ENCODE measurements at places on chromosomes 3 and 15.
A peak's percentile ranks its signal among the peaks of the same experiment; 100 is the strongest.

DNA sequence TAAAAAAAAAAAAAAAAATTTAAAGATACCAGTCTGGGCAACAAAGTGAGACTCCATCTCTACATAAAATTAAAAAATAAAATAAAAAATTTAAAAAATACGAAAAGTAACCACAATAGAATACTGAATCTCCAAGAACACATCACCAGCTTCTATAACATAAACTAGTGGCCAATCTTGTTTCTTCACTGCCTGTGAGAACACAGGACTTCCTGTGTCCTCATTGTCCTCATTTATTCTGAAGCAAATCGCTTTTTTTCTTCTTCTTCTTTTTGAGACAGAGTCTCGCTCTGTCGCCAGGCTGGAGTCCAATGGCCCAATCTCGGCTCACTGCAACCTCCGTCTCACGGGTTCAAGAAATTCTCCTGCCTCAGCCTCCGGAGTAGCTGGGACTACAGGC lies 28.6 kb upstream of the RAB7A start:
- DNase-seq, result no peak

DNA sequence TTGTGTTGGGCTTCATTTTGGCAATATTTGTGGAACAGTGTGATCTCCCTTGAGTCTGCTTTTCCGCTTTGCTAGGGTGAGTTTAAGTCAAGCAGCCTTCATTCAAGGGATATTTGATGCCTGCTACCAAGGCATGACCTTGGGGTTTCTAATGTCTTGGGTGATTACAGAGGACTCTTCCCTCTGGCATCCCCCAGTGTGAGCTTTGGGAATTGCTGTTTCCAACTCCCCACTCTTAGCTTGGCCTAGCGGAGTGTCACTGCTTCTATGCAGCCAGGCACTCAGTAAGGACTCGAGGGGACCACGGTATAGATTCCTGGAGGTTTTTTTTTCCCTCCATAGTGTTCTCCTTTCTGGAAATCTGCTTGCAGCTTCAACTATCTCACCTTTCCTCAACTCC lies 21.1 kb downstream of the GCNT3 start:
- no peak for DNase-seq

DNA sequence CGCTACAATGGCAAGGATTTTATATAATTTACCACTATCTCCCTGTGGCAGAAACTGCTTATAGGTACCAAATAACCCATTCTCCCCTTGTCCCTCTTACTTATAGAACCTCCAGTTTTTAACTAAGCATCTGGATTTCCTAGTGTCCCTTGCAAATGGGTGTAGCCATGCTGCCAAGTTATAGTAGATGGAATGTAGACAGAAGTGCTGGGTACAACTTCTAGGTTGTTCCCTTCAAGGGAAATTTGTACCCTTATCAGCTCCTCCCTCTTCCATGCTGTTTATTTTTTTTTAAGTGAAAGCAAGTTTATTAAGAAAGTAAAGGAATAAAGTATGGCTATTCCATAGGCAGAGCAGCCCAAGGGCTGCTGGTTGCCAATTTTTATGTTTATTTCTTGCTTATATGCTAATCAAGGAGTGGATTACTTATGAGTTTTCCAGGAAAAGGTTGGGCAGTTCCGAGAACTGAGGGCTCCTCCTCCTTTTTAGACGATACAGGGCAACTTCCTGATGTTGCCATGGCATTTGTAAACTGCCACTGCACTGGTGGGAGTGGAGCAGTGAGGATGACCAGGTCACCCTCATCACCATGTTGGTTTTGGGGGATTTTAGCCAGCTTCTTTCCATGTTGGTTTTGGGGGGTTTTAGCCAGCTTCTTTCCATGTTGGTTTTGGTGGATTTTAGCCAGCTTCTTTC lies 40.1 kb upstream of the TM4SF19 start:
- no peak for DNase-seq

DNA sequence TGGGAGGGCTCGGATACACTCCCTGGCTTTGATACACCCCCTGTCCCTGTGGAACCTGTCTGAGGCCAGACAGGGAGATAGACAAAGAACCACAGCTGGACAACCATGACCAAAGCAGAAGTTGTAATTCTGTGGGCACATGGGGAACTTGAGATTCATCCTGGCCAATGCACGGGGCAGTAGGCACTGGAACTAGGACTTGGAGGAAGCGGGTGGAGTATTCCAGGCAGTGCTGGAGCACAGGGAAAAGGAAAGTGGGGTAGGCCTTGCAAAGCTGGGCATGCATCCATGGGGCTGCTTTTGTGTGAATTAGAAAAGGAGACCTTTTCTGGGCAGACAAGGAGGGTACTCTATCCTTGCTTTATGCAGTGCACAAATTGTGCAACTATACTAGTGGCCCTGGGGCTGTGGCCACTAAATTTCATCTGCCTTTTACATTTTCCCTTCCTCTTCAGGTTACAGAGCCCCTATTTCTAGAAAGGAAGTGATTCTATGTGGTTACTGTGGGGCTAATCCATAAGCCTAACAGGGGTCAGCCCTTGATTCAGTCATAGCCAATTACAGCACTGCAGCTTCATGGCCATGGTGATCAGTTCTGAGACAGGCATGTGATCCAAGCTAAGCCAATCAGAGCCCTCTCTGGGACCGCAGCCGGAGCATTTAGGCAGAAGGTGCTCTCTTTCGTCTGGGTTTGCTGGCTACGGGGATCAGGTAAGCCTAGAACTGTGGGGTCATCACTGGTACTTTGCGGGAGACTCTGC lies 21.0 kb downstream of the CRABP1 start:
- no peak for DNase-seq

GRCh38 chr3:64445109-64445943 lies 220.1 kb upstream of the PRICKLE2 start:
- no peak for DNase-seq

DNA sequence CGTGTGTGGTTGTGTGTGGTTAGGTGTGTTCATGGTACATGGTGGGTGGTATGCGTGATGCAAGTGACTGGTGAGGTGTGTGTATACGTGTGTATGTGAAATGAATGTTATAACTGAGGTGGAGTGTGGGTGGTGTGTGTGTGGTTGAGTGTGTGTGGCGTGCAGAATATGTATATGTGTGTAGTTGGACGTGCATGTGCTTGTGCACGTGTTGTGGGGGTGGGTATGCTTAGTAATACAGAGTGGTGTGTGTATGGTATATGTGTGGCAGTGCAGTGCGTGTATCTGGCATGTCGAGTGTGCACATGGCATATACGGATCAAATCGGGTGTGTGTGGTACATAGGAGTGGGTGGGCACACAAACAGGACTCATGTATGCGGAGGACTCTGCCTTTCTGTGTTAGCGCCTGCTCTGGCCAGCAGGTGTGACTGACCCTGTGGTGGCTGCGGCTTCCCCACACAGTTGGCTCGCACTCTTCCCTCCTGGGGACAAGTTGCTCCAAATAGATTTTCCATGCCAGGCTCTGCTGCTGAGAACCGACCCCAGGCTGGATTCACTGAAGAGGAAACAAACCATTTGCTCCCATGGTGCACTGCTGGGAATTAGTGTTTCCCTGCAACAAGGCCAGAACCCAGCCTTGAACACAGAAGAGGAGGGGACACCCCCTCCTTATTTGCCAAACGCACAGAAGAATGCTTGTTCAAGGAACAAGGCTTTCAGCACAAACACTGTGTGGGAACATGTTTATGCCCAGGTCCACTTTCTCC lies 1.2 kb upstream of the C3orf70 start:
- DNase-seq, result no peak

- no peak for DNase-seq
Measured at GRCh38 chr3:138726946-138727730, 107.6 kb downstream of the PIK3CB start.

GRCh38 chr3:8987226-8987625 lies 24.0 kb upstream of the RAD18 start:
- DNase-seq, result no peak

- DNase-seq, result no peak
Measured at GRCh38 chr3:119376758-119377157, 82.6 kb downstream of the ARHGAP31 start.

DNA sequence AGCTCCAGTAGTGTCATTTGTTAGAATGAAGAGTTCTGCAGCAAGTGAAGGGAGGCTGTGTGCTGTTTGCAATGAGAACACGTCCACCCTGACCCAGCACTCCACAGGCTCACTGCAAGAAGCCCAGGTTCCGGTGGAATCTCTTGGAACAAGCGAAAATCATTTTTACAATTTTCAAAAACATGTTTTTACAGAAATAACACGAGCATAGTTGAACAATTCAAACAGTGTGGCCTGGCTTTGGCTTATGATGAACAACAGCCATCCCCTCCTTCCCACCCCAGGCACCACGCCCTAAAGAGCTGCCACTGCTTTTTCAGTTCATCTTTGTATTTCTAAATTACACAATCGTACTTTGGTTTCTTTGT lies 59.5 kb upstream of the KY start:
- no peak for DNase-seq

- DNase-seq, result no peak
Measured at GRCh38 chr3:188392076-188392475, 238.1 kb downstream of the LPP start.

DNA sequence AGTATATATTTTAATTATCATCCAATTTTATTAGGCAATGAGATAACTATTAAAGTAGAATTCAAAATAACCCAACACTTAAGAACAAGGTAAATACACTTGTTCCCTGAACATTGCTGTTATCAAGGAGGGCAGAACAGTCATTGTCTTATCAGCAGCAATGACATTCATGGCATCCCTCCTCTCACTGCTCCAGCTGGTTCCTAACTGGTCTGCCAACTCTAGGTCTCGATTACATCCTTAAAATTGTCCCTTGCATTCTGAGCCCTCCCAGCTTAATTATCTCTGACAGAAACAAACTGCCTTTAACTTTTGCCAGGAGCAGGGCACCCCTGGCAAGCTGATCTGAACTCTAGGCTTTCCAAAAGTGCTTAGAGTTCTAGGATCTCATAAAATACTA lies 14.0 kb upstream of the DYNC1LI1 start:
- DNase-seq, result no peak

DNA sequence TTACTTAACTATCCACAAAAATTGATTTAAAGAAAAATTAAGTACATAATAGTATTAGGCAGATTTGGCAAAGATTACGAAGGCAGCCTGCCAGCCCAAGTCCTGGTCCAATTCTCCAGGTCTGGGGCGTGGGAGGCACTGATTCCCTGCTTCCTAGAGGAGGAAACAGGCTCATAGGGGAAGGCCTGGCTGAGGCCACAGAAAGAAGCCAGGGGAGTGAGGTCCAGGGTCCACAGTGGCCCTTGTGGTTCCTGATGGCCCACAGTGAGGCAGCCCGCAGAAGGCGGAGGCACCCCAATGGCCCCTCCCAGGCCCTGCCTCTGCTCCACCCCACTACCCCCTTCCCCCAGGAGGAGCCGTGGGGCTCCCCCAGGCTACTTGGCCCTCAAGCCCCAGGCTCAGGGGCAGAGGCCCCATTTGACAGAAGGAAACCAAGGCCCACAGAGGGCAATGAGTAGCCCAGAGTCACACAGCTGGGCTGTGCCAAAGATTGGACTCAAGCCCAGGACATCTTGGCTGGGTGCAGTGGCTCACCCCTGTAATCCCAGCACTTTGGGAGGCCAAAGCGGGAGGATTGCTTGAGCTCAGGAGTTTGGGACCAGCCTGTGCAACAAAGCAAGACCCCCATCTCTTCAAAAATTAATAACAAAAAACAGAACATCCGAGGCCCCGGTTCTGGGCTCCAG lies 21.0 kb downstream of the H1-8 start:
- DNase-seq, result no peak

- DNase-seq, result no peak
Measured at GRCh38 chr3:10093678-10094077, 14.4 kb downstream of the FANCD2OS start.

- DNase-seq, result no peak
Measured at GRCh38 chr3:58858126-58858525, 191.6 kb upstream of the FAM3D start.

GRCh38 chr15:30670056-30670455 lies 44.1 kb downstream of the ARHGAP11B start:
- DNase-seq, result no peak

- DNase-seq, result no peak
Measured at GRCh38 chr15:43985976-43986680, 159.3 kb downstream of the WDR76 start.

DNA sequence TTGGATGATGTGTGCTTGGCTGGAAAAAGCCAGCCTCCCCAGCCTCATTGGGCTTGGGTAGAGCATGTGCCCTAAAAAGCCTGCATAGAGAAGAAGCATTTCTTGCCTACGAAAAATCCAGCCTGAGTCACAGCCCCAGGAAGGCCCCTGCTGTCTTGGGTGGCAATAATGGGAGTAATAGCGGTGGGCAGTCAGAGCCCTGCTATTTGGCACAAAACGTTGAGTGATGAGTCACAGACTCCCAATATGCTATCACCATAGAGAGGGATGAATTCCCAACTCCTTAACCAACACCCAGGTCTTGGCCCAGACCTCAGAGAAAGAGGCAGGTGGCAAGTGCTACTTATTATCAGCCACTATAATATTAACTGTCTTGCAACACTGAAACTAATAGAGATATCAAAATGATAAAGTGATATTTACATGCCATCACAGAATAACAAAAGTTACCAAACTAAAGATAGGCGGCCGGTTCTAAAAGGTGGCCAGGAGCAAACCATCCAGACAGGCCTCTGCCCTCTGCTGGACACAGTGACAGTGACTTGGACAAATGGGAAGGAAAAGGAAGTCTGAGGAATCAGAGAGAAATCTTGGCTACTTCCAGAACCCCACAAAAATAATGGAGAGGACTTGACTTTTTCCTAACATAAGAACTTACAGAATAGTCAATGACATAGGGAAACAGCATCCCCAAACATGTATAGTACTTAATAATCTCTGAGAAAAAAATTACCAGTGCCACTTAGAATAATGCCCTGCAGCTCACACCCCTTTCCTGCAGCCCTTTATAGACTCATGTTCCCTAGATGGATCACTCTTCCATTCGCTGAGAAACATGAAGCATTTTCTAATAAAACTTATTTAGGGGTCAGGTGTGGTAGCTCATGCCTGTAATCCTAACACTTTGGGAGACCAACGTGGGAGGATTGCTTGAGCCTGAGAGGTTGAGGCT lies 51.9 kb upstream of the MUC13 start:
- no peak for DNase-seq

DNA sequence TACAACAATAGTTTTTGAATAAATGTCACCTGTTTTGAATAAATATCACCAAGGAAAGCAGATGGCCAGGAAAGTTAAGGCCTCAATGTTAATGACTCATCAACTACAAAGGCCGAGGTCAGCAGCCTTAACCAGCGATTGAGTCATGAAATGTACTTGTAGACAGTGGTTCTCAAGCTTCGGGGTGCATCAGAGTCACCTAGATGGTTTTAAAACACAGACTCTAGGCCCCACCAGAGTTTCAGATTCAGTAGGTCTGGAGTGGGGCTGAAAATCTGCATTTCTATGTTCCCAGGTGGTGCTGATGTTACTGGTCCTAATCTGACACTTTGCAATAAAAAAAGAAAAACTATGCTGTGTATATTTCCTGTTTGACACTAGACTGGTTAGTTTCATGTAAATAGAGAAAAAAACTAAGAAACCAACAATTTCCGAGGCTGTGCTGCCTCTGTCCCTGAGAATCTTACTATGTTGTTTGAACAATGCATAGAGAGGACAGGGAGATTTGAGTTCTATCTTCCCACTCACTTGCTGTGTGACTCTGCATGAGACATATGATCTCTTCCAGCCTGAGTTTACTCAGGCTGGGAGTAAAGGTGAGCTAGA lies 9.8 kb downstream of the RAB27A start:
- DNase-seq, result peak; percentile 71

GRCh38 chr3:102715030-102715697 lies 280.3 kb downstream of the ZPLD1 start:
- no peak for DNase-seq

- DNase-seq, result no peak
Measured at GRCh38 chr15:94080416-94080815, 150.9 kb upstream of the MCTP2 start.
